RKO (cell line): ENCODE measurements at places on chromosomes 11 and 22.

GRCh38 chr11:97739932-97740800 lies 1280.6 kb upstream of the CNTN5 start:
- no peak for DNase-seq

- DNase-seq = peak; percentile 40
These were observed 69.7 kb upstream of the BMAL1 start for GRCh38 chr11:13207665-13208594.

GRCh38 chr11:133835593-133836548 lies 9.4 kb downstream of the SPATA19 start:
- no peak for DNase-seq

GRCh38 chr11:79054636-79055035 lies 386.2 kb downstream of the TENM4 start:
- DNase-seq = no peak

DNA sequence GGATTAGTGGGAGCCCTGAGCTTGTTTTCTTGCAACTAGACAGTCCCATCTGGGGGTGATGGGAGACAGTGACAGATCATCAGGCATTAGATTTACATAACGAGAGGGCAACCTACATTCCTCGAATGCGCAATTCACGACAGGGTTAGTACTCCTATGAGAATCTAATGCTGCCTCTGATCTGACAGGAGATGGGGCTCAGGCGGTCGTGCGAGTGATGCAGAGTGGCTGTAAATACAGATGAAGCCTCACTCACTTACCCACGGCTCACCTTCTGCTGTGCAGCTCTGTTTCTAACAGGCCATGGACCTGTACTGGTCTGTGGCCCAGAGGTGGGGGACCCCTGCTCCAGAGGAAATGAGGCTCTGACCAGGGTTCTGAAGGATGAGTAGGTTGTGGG lies 125.5 kb downstream of the FBXO7 start:
- no peak for DNase-seq

- peak; percentile 55 for DNase-seq
These were observed 62.8 kb upstream of the BLID start for GRCh38 chr11:122178795-122179194.

- no peak for DNase-seq
These were observed 120.7 kb upstream of the OR9Q1 start for GRCh38 chr11:57903011-57903410.

- no peak for DNase-seq
These were observed 452.1 kb downstream of the MN1 start for GRCh38 chr22:27349456-27349855.

- no peak for DNase-seq
These were observed 10.9 kb upstream of the MRPL23 start for GRCh38 chr11:1936072-1936780.

DNA sequence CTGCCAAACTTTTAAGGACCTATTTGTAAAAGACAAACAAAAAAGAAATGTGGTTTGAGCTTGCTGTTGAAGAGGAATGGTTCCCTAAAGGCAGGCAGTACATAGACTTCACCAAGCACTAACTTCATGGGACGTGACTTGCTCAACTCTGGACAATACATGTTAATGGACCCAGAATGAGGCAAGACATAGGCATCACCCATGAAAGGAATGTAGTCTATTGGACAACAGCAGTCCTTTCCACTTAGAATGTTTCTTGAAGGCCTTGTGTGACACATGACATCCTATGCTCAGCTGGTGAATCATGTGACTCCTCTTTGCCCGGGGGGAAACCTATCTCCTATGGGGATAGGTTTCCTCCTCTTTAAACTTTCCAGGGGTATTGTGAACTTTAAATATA lies 246.4 kb upstream of the BLID start:
- no peak for DNase-seq

- no peak for DNase-seq
These were observed 31.6 kb downstream of the EIF3F start for GRCh38 chr11:8018484-8019313.

DNA sequence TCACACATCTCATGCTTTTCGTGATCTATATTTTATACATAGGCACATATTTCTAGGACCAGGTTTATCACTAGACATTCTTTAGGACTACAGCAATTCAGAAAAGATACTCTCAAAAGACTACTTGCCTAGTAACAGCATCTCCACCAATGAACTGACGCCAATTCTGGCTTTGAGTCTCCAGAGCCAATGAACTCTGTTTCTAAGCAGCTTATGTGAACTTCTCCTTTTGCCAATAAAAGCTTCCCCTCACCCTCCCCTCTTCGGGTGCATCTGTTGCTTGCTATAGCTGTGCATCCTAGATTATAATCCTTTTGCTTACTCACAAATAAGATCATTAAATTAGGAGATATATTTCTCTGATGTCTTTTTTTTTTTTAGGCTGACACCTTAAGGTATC lies 11.4 kb upstream of the ANKK1 start:
- no peak for DNase-seq

DNA sequence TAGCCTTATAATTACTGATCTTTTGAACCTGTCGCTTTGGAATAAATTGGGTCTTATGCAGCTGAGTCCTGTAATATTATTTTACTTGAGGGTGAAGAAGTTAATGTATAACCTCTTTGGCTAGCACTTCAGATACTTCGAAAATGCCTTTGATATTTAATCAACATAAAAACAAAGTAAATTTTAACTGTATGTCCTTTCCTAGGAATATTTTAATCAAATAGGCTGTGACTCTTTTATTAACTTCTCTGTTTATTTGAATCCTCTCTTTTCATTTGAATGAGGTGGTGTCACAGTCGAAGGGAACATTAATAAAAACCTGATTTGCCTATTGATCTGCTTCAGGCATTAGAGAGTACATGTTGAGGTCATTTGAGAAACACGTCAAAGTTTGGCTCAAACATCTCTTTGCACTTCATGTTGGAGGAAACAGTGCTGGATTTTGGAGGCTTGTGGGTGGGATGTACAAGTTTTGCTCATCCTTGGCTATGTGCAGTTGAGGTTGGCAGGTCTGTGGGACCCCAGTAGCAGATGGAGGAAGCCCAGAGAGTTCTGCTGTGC lies 143.6 kb downstream of the NCAM1 start:
- no peak for DNase-seq

- DNase-seq = no peak
These were observed 6.8 kb upstream of the ZBED5 start for GRCh38 chr11:10864688-10865087.

- no peak for DNase-seq
These were observed 102.3 kb upstream of the SYN3 start for GRCh38 chr22:33160525-33160924.

DNA sequence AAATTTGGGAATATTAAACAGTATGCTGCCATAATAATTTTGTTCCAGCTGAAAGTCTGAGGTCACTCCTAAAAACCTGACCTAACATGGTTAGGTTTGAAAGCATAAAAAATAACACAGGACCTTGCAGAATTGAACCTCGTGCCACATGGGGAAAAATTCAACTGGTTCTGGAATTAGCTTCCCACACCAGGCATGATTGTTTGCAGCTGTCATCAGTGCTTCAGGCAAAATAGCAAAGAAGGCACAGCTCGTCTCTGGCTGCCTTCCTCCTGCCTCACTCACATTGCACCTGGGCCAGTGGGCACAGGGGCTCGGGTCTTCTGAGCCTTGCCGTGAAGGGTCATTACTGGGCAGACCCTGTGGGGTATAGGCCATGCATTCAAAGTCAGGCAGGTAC lies 153.8 kb upstream of the ARHGAP20 start:
- no peak for DNase-seq

DNA sequence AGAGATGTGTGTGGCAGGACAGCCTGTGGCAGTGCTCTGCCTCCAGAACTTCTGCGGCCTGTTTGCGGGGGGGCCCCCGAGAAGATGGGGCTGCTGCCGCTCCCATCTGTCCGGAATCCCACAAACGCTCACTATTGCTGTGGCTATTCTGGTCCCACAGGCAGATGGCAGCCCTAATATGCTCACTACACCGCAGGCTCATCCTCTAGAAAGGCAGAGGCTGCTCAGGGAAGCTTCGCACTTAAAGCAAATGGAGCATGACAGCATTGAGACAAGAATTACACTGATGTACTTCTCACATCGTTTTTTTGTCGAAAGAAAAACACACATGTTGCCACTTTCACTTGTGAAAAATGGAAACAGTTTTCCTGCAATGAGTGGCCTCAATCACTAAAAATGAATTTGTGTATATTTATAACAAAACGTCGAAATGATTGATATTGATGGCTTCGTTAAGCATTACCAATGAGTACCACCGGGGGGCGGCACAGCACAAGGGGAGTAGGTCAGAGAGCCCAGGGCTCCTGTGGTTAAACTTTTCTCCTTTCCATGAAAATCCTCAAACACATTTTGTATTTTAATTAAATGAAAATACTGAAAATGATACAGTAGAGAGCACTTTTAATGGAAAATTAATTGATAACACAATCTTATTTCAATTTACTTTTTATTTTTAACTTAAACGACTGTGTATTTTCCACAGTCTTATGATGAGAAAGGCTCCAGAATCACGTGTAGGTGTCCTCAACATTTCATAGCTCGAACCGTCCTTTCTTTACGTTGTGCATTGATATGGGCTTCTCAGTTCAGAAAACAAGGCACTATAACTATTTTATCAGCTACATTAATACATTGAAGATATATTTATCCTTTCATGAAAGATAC lies 69.1 kb downstream of the CTTN start:
- peak; percentile 54 for DNase-seq

- no peak for DNase-seq
These were observed 38.9 kb downstream of the ARHGEF12 start for GRCh38 chr11:120375076-120375475.

DNA sequence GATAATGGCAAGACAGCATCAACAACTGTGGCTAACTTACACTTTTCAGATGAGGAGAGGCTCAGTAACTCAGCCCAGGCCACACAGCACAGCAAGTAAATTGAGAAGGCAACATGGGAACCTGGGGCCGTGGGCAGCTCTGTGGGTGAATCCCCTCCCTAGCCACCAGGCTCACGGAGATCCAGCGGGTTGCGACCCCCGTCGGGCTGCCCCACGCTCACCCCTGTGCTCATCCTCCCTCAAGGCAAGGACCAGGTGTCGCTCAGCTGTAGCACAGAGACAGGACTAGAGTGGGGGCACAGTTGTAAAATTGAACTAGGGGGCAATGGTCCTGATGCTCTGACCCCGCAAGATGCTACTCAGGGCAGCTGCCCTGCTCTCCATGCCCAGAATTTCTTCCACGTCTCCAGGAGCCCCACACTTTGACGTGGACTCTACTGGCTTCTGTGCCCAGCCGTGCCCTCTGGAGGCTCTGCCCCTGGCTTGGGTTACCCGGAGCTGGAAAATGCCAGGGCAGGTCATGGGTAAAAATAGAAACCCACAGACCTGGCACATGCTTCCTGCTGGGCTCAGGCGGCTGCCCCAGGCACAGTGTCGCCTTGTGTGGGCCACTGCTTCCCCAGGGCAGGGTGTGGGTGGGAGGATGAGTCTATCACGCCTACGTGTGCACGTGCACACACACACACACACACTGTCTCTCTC lies 9.0 kb downstream of the TUBA8 start:
- DNase-seq = no peak

DNA sequence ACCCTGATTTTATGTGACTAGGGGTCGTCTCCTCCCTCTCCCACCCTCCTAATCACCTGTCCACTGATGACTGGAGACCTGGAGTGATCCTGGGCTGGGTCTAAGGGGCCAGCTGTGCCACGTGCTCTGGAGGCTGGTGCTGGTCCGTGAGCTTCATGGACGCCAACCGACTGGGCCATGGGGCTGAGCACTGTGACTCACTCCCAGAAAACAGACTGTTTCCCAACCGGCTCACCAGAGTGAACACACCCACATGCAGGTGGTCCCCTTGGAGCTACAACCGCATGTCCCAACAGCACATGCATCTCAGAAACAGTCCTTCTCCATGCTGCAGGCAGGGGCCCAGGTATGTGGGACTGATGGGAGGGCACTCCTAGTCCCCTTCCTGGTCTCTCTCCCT lies 14.0 kb upstream of the LMO1 start:
- no peak for DNase-seq

DNA sequence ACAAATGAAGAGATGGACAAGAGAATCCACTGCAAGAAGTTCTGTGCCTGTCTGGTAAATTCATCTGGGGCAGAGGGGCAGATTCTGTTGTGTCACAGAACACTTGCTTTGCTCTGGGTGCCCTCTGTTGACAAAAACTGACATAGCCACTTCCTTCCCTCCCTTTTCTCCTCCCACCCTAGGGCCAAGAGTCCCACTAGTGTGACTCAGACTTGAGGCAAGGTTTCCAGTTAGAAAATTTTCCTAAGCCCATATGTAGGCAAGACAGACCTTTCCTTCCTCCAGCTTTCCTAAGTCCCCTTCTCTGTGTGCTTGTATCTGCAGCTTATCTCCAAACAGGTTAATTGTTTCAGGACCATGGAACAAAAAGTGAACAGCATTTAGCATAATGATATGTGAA lies 106.8 kb downstream of the RBFOX2 start:
- peak; percentile 88 for DNase-seq

DNA sequence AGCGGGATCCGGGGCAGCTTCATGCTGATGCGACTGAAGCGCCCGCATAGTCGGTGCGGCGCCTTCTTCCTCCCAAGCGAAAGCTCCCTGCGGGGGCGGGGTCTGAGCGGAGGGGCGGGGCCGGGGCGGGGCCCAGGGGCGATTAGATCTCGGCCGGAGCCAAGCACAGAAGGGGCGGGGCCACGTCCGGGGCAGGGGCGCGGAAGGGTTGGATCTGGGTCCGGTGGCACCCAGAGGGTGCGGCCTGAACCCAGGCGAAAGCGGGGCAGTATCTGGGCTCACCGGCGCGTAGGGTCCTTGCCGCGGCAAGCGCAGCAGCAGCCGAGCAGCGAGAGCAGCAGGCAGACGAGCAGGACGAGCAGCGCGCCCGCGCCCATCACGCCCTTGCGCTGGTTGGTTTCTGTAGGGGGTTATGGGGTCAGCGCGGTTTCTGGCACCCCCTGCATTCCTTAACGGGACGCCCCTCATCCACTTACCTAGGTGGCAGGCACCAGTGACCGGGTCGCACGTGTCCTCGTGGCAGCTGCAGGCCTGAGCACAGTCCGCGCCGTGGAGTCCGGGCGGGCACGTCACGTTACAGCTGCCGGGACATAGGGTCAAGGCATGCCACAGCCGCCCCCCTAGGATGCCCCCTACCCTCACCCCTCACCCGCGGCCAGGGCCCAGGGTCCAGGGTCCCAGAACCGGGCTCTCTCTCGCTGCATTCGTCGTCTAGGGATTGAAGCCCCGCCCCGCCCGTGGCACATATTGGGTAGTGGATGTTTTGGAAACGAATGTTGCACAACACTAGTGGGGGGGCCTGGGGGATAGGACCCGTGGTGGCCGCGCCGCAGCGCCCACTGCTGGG lies 8.1 kb downstream of the SCARF2 start:
- DNase-seq = no peak

DNA sequence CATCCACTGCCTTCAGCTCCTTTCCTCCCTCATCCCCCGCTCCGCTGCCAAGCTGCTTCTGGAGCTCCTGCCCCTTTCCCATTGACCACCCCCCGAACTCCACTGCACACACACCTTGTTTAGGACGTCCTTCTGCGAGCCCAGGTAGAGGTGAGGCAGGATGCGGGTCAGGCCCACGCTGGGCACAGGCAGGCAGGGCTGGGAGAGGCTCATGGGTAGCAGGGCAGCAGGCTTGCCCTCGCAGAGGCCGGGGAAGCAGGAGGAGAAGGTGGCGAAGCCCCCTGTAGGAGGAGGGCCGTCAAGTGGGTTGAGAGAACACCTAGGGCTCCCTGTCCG lies 13.3 kb downstream of the DUSP8 start:
- no peak for DNase-seq

GRCh38 chr11:1410366-1411291 lies 20.9 kb downstream of the BRSK2 start:
- DNase-seq = no peak
